ENCODE measurements at places on chromosomes 7 and 10. TPM values are rescaled to one million over a fixed set of nuclear protein-coding genes. Genes with fewer than 3 reads are reported as not detected.

DNA sequence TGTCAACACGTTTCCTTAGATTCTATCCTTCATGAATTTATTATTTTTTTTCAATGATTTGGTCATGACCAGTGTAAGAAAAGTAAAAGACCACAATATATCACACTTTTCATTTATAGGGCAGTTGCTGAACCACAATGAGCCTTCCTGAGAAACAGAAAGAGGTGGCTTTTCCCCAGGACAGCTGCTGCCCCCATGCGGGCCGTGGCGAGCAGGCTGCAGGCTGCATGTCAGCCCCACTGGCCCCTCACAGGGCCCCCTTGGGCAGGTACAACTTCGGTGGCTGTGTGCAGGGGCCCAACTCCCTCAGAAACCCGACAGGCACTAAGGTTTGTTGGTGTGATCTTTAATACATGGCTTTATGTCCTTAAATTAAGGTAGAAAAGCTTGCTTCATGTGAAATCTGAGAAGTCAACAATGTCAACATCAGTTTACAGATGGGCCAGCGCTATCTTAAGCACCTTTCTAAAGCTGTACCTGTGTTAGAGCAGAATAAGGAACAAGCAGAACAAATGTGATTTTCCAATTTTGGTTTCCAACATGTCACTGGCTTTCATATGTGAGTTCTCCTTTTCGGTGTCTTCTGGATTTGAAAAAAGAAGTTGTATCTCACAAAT lies 10.6 kb downstream of the BEND7 start:
- DNase-seq, result no peak

DNA sequence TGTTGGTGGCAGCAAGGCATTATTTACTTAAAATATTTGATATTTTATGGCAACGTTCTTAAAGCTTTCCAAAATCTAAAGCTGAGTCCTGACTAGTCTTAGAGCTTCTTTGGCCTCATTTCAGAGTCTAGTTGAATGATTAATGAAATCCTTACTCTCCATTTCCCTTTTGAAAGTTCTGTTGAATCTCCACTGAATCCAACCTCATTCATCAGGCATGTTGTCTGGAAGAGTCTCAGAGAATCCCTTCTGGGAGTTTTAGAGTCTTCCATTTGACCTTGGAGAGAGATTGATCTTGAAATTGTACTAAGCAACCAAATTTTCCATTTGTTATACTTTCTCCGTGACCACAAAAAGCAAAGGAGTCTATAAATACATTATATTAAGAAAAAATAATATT lies 198.5 kb upstream of the TMEM196 start:
- DNase-seq, result no peak

The ICA1 gene
- 15.1 TPM for total RNA-seq

- DNase-seq, result no peak
These were observed 12.7 kb downstream of the GET4 start for GRCh38 chr7:889025-889390.

The VWC2 gene
- total RNA-seq, result not detected

DNA sequence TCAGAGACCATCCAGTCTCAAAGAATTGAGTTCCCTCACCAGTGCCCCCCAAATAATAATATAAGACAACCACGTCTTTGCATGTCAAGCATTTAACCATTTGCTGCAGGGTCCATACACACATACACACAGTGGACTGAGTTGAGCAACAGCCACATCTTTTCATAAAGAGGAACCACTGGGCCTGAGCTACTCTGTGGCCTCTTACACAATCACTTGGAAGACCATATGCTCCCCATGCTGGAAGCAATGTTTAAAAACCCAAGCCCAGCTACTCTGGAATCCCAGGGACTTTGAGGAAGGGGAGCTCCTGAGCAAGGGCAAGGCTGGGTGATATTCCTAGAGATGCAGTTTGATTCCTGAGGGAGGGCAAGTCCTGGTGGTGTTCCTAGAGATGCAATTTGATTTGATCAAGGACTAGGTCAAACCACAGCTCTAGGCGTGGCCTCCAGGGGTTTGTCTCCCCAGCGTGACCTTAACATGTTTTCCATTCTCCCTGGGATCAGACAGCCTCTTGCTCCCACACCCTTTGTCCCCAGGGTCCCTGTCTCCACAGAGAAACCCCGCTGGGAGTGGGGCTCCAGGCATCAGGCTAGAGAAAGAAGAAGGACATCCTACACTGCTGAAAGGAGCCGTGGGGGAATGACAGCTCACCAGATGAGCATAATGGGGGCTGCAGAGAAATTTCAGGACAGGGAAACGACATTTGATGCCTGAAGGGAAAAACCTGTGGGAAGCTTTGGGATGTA lies 376.2 kb upstream of the MGMT start:
- DNase-seq, result no peak

The ZKSCAN1 gene
- 13.9 TPM for total RNA-seq

DNA sequence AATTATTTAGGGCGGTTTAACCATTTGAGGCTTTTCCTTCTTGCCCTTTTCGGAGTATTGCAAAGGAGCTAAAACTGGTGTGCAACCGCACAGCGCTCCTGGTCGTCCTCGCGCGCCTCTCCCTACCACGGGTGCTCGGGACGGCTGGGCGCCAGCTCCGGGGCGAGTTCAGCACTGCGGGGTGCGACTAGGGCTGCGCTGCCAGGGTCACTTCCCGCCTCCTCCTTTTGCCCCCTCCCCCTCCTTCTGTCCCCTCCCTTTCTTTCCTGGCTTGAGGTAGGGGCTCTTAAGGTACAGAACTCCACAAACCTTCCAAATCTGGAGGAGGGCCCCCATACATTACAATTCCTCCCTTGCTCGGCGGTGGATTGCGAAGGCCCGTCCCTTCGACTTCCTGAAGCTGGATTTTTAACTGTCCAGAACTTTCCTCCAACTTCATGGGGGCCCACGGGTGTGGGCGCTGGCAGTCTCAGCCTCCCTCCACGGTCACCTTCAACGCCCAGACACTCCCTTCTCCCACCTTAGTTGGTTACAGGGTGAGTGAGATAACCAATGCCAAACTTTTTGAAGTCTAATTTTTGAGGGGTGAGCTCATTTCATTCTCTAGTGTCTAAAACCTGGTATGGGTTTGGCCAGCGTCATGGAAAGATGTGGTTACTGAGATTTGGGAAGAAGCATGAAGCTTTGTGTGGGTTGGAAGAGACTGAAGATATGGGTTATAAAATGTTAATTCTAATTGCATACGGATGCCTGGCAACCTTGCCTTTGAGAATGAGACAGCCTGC lies 3.1 kb downstream of the FZD1 start:
- peak; percentile 48 for DNase-seq

GRCh38 chr10:132873395-132873794 lies 69.0 kb downstream of the CFAP46 start:
- DNase-seq, result no peak

DNA sequence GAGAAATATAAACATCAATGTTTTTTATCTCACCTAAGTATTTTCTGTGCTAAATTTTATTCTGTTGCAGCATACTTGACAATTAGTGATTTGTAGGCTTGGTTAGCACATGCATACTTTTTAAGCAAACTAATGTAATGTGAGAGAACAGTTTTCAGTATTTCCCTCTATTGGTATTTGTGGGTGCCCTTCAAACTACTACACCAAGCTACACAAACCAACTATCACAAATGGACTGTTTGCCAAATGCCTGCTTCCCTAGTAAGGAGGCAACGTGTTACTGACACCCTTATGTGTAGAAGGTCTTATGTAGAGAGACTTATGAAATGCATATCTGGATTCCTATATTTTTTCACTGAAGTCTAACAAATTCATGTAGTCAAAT lies 98.4 kb upstream of the FZD1 start:
- no peak for DNase-seq

The ARHGAP22 gene
- total RNA-seq, result 6.2 TPM

- peak; percentile 49 for DNase-seq
These were observed 15.6 kb downstream of the RHEB start for GRCh38 chr7:151503902-151504714.

DNA sequence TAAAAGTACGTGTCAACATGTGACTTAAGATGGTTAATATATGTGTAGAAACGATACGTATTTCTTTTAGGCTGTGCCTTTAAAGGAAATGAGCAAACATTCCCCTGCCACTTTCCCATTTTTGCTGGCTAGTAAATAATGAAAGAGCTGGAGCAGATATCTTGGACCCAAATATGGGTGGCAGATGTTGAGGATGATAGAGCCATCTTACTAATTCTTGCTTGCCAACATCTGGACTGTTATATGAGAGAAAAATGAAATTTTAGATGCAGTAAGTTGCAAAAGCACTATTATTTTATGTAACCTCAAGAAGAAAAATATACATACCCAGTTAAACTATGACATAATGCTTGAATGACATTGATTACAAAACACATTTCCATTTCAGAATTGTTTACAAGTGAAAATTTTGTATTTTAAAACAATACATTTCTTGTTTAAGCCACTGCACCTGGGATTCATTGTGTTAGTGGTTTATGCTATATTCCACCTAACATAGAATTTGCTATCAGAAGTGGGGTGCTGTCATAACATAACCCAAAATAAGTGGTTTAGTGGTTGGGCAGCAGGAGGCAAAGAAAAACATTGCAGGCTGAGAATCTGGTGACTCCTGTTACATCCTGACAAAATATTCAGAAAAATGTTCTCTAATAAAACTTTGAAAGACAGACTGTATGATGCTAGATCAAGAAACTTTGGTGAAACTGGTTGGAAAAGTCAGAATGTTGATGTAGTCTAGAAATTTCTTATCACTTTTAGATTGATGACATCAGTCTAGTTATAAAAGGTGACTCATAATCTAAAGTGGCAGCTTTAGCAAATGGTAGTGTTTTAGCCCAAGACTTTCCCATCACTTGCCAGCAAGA lies 305.0 kb downstream of the PTEN start:
- DNase-seq, result no peak

- no peak for DNase-seq
These were observed 134.2 kb downstream of the RALA start for GRCh38 chr7:39757604-39758003.

- no peak for DNase-seq
These were observed 73.5 kb upstream of the PDSS1 start for GRCh38 chr10:26624006-26624405.

DNA sequence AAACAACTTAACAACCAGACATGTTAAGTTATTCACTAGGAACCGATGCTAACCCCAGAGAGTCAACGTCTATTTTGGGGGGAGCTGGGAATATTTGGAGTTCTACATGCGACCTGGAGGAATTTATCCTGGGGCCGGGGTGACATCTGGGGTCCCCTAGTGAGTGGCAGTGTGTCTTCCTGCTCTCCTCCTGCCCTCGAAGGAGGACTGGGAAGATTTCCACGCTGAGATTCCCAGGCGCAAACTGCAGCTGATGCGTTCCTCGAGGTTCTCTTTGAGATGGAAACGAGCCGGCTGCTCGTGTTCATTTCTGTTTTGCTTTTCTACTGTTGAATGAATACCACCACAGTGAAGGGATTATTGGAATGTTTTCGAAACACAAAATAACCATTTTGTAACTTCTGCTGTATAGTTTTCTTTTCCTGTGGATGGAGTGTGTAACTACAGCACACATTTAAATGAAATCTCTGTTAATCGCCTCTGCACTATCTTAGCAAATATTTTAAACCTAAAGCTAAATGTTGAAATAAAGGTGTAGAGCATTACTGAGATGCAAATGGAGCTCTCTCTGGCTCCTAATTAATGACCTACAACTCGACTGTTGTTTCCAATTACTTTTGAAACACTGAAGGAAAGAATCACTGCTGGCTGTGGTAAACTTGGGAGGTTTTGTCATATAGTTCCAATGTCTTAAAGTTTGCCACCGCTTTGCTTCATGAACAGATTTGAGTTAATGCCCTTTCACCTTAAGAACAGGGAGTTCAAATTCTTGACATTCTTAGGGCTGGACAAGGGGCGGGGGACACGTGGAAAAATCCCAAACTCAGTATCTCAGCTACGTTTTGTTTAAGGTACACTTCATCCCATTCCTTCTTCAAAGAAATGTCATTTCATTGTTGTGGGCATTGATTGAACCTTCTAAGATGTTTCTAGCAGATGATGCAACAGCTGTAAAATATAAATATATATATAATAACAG lies 21.1 kb downstream of the GATA3 start:
- DNase-seq, result no peak

The BAMBI gene
- total RNA-seq, result 31.5 TPM

DNA sequence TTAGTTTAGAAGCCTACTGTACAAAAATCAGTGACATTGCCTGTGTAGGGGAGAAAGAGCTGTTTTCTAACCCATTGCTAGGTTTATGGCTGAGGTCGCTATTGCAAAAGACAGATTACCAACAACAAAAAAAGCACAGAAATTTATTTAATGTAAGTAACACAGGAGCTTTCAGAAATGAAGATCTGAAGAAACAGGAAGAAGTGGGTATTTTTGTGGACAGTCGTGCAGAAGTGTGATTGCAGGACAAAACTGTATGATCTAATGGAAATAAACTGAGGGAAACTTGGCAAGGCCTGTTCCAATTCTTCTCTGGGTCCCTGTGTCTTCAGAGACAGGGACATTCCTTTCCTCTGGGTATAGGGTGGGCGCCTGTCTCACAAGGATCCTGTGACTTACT lies 87.4 kb downstream of the APBB1IP start:
- no peak for DNase-seq

GRCh38 chr7:149753375-149754233 lies 19.8 kb downstream of the ZNF467 start:
- DNase-seq, result peak; percentile 64

All from Daoy (cell line).